Nasal cavity respiratory epithelium epithelial cell of viscerocranial mucosa (primary cell): ENCODE measurements at places on chromosomes 16 and 17. TPM values are rescaled to one million over a fixed set of nuclear protein-coding genes. Genes with fewer than 3 reads are reported as not detected.

Gene CCL1
- not detected in 2 replicates for total RNA-seq

Gene VTN
- total RNA-seq: not detected in 2 replicates

Gene GLIS2
- total RNA-seq: 0.68 and 3.6 TPM in 2 replicates

Gene MT1G
- total RNA-seq: 0.68 and 3.3 TPM in 2 replicates

Gene TNP2
- total RNA-seq: not detected in 2 replicates

Gene SKAP1
- 0.14 TPM in 1 of 2 replicates, not detected in the other for total RNA-seq

Gene KRTAP1-1
- not detected in 2 replicates for total RNA-seq

Gene NLGN2
- total RNA-seq: 1.4 and 6.1 TPM in 2 replicates

Gene PRR35
- total RNA-seq: under 0.01 TPM in 1 of 2 replicates, not detected in the other
